ENCODE measurements at places on chromosomes 12 and 14.

DNA sequence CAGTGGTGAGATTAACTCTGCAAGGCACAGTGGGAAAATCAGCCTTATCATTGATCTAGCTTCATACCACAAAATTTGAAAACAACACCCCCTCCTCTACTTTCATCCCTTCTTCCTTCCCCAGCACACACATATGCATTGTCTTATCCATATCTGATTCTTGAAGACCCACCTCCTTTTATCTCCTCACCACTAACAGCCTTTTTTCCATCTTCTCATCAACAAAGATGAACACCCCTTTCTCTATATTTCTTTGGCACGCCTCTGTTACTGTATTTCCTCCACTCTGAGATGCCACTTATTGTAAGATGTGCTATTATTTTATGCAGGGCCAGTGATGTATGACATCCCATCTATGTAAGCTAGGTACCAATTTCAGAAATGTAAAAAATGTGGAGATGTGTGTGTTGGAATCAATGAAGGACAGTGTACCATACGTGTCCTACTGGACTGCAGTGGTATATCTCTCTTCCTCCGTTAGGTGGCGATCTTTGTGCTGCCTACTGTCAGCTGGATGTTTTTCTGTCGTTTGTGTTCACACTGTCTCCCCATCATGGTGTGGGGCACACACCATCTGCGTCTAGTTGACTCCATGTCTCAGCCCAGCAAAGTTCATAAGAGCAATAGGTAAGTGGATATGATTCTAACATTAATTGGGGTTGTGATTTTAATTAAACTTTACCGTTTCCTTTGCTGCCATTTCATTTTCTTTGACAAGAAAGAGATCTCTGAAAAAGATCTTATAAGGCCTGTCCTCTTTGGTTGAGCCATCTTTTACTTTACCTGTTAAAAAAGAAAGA is 24.0 kb downstream of the CCDC38 start:
- no peaks in the 10 kb centered on the region for H3K27me3 ChIP-seq
- H3K27ac ChIP-seq: no peak overlapping the region
- H3K36me3 ChIP-seq: no peaks in the 10 kb centered on the region
- DNase-seq: no peak
- H3K4me3 ChIP-seq: no peak overlapping the region

DNA sequence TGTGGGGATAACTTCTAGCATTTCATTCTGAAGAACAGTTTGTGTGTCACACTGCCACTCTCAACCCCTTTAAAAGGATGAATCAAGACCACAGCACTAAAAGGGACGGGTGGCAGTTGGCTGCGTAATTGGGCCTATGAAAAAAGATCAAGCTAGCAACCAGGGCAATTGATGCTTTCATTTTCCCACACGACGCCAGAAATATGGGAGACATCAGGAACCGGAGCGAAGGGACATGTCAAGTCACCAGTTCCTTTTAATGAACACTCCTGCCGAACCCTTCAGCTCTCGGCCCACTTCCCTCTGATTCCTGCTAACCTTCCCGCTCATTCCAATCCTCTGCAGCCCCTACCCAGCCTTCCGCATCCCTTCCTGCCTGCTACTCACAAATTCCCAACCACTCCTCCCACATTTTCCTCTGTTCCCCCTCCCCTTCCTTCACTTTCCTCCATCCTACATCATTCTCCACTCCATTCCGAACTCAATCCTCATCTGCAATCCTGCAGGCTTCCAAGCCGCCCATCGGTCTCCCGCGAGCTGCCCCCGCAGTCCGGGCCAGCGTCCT is 753 bp downstream of the CSRNP2 start:
- peaks cover 24% of the 10 kb centered on the region for H3K4me1 ChIP-seq
- H3K4me3 ChIP-seq: peak overlapping the region; percentile 95
- peak overlapping the region; percentile 94 for H3K27ac ChIP-seq
- no peaks in the 10 kb centered on the region for H3K27me3 ChIP-seq
- no peaks in the 10 kb centered on the region for H3K36me3 ChIP-seq

DNA sequence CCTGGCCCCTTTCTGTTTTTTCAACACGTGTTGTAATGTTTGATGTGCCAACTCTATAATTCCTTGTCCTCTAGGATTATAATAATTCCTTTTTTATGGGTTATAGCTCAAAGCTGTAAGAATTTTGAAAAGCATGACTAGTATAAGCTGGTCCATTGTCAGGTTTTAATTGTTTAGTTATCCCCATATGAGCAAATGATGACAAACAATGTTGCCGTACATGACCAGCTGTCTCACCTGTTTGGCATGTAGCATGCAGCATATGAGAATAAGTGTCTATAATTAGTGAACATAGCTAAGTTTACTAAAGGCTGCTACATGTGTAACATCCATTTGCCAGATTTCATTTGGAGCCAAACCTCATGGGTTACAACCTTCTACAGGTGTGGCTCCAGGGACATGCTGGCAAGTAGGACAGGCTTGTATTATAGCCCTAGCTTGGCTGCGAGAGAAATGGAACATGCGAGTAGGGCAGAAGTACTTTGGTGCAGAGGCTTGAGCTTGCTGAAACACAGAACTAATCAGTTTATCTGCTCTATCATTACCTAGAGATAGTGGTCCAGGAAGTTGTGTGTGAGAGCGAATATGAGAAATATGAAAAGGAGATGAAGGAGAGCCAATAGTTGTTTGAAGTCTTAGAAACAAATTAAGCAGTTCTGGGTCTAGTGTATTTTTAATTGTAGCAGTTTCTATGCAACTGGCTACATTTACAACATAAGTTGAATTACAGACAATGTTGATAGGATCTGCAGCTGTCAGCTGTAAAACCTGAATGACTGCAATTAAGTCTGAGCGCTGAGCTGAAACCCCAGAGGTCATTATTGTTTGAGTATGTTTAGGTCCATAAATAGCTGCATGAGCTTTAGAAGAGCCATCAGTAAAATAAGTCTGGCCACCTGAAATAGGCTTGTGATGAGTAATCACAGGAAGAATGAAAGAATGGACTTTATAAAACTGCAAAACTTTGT is 22.6 kb upstream of the MAPKAPK5 start:
- H3K36me3 ChIP-seq: no peaks in the 10 kb centered on the region
- H3K4me1 ChIP-seq: peaks cover 9% of the 10 kb centered on the region
- H3K4me3 ChIP-seq: no peak overlapping the region

DNA sequence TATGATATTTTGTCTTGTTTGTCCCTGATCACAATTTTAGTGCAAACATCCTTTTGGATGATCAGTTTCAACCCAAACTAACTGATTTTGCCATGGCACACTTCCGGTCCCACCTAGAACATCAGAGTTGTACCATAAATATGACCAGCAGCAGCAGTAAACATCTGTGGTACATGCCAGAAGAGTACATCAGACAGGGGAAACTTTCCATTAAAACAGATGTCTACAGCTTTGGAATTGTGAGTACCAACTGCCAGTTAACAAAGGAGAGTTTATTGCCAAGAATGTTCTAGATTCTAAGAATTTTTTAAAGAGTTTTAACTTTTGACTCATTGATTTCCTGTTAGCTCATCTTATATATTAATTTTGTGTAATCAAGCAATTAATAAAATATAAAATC is 55.4 kb downstream of the IRAK3 start:
- no peaks in the 10 kb centered on the region for H3K4me1 ChIP-seq
- no peak for DNase-seq
- H3K27ac ChIP-seq: no peak overlapping the region
- H3K27me3 ChIP-seq: no peaks in the 10 kb centered on the region
- H3K4me3 ChIP-seq: no peak overlapping the region

- no peaks in the 10 kb centered on the region for H3K36me3 ChIP-seq
- peaks cover 11% of the 10 kb centered on the region for H3K27me3 ChIP-seq
- H3K27ac ChIP-seq: peak overlapping the region; percentile 92
These were observed 1.6 kb upstream of the ACVRL1 start for GRCh38 chr12:51905471-51906429.

- DNase-seq: no peak
- no peak overlapping the region for H3K4me3 ChIP-seq
- H3K36me3 ChIP-seq: peaks cover 48% of the 10 kb centered on the region
These were observed 9.8 kb upstream of the ZNF385A start for GRCh38 chr12:54394281-54394719.

GRCh38 chr12:74538491-74539258 is 1.0 kb downstream of the ATXN7L3B start:
- H3K4me1 ChIP-seq: peaks cover 51% of the 10 kb centered on the region
- no peaks in the 10 kb centered on the region for H3K36me3 ChIP-seq
- peak overlapping the region; percentile 76 for H3K4me3 ChIP-seq
- no peaks in the 10 kb centered on the region for H3K27me3 ChIP-seq
- H3K27ac ChIP-seq: peak overlapping the region; percentile 97

DNA sequence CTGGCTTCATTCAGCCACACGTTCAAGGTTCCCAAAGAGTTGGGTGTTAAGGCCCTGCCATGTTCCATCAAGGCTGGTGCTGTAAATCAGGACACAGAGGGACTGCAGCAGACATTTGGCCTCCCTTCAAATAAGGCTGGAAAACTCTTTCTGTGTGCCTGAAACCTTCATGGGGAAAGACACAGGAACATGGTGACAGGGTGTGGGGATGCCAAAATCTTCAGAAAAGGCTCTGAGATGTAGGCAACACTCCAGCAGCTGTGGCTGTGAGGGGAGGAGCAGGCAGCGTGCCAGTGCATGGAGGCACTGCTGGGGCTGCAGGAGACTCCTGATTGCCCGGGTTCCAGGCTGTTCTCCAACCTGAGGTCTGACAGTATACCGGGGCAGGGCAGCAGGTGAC is 15.0 kb downstream of the POMT2 start:
- peaks cover 5% of the 10 kb centered on the region for H3K36me3 ChIP-seq
- peak overlapping the region; percentile 51 for H3K27ac ChIP-seq
- DNase-seq: no peak
- no peaks in the 10 kb centered on the region for H3K27me3 ChIP-seq
- peaks cover 36% of the 10 kb centered on the region for H3K4me1 ChIP-seq
